LoVo (cell line): ENCODE measurements at places on chromosomes 13 and 19.

DNA sequence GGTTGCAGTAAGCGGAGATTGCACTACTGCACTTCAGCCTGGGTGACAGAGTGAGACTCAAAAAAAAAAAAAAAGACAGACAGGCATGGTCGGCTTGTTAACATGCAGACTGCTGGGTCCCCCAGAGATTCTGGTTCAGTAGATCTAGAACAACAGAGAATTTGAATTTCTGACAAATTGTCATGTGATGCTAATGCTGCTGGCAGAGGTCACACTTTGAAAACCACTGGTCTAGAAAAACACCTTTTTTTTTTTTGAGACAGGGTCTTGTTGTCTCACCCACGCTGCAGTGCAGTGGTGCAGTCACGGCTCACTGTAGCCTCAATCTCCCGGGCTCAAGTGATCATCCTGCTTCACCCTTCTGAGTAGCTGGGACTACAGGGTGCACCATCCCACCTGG lies 7.7 kb upstream of the LRFN3 start:
- DNase-seq = no peak

DNA sequence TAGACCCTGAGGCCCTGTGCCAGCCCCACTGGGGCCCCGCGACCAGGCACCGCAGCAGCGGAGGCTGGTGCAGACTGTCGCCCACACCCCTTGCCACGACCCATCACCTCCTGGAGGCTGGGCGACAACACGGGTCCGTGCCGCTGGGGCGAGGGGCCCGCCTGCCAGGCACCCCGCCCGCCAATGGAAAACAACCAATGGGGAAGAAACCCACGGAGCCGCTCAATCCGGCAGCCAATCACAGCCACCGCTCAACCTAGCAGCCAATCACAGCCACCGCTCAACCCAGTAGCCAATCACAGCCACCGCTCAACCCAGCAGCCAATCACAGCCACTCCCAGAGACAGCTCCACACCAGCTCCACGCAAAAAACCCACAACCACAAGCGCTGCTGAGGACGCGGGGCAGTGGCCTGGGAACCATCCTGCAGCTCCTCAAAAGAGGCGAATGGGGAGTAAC lies 29.7 kb downstream of the GPX4 start:
- no peak for DNase-seq

DNA sequence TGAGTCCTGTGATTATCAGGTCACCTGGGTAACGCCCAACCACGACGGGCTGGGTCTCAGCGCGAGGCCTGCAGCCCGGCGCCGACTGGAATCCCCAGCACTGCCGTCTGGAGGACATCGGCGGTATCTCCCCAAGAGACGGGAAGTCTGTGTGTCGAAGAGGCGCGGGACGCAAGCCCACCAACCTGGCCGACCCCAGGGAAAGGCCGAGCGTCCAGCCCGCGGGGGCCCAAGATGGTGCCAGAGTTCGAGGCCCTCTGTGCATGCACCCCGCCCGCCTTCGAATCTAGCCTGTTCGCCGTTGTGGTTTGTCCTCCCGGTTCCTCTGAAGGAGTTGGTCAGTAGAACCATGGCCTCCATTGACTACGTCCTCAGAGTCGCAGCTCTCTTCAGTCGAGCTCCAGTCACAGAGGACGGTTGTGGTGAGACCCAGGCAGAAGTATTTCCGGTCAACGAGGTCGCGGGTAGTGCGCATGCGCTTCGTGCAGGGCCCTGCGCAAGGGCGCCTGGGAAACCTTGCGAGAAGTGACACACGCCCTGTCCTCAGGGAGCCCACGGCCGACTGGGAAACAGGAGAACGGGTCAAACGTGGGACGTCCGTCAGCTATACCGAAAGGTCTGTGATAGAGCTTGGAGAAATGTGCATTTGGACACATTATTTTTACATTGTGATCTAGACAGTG lies 24.1 kb upstream of the PEG3 start:
- DNase-seq = no peak

- DNase-seq = no peak
Observed at GRCh38 chr19:17874758-17875135, 3.0 kb downstream of the SLC5A5 start.

GRCh38 chr13:28490061-28490460 lies 4.9 kb downstream of the FLT1 start:
- DNase-seq = no peak

- DNase-seq = no peak
Observed at GRCh38 chr13:113841353-113841650, 22.6 kb downstream of the GAS6 start.

DNA sequence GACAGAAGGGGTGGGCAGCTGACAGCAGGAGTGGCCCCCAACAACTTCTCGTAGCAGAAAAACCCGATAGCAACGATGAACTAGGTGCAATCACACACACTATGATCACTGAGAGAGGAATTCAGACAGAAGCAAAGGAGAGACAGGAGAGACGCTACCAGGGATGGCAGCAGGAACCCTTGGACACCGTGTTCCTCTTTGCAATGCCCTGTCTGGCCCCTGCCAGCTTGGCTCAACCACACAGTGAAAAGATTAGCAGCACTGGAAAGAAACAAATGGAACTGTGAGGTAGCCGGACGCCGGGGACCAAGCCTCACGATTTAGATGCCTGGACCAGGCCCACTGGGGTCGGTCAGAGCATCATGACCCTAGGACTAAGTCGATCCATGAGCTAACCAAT lies 23.6 kb downstream of the DCAF15 start:
- DNase-seq = no peak

- DNase-seq = no peak
Observed at GRCh38 chr19:1244693-1245451, 3.3 kb downstream of the ATP5F1D start.

DNA sequence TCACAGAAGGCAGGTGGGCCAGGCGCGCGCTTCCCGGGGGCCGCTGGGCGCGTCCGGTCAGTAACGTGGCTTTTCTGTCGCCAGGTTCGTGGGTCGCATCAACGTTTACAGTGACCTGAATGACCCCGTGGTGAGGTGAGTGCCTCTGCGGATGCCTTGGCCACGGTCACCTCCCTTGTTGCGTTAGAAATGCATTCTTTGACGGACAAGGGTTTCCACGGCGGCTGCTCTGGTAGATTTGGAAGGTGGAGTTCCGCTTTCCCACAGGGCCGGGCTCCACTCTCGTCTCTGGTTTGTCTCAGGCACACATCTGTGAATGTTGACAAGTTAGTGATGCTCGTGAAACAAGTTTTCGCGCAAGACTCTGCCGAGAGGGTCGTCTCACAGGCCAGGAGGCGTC lies 130.0 kb downstream of the ATP11A start:
- no peak for DNase-seq

- no peak for DNase-seq
Observed at GRCh38 chr13:46885018-46885417, 11.8 kb downstream of the HTR2A start.

DNA sequence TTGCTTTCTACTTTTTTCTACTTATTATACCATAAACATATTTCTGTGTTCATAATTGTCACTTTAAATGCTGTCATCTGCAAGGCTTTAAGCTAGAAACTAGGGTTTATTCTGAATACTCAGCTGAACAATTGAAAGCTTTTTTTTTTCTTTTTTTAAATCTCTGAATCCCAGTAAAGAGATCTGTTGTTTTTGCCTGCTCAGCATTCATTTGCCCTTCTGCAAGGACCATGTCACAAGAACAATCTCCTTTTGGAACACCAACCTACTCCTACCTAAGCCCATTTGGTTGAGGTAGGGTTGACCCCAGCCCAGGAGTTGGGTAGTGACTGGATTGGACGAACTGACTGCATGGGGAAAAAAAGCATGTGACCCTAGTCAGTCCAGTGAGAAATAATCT lies 92.6 kb downstream of the MZT1 start:
- DNase-seq = no peak

DNA sequence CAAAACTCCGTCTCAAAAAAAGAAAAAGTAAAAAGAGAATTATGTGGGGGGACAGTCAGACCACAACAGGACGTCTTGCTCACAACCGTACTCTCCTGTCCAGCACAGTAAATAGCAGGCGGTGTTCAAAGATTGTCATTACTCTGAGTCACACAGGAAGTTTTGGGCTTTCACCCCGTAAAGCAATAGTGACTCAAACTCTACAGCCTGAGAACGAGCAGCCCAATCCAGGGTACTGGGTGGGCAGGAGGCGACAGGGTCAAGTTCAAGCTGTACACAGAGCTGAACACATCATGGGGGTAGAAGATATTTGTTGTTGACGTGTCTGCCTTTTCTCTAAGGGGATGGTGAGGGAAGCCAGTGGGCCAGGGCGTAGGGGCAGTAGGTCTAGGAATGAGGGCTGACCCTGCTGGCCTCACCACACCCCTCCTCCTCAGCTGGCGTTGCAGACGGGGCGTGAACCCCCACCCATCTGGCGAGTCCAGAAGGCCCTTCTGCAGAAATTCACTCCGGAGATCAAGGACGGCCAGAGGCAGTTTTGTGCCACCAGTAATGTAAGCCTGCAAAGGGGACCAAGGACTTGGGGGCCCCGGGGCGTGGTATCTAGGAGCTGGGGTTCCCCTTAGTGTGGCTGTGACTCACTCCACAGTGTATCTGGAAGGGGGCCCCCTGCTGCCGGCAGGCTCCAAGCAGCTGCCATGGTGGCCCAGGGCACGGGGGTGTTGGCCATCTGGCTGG lies 23.3 kb downstream of the PRR12 start:
- DNase-seq = no peak

- DNase-seq = no peak
Observed at GRCh38 chr19:39582891-39583625, 19.3 kb upstream of the LGALS13 start.

DNA sequence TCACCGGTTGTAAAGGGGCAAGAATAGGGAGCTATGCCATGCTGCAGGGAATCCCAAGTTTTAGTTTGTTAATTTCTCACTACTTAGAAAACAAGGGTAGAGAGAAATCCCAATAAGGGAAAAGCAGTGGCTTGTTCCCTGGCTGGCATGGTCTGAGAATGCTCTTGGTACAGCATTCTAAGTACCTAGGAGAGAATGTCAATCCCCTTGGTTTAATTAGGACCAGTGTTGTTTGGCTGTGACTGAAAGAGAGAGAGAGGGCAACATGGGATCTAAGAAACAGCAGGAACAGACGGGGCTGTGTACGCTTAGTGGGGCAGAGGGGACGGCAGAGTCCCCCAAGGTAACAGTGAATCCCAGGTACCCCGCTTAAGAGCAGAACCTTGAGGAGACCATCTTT lies 228.8 kb downstream of the PCDH9 start:
- DNase-seq = no peak
